Sigmoid colon (tissue), 7 donors: ENCODE measurements at places on chromosomes 16 and 17. TPM values are rescaled to one million over a fixed set of nuclear protein-coding genes. Genes with fewer than 3 reads are reported as not detected.

- H3K4me1 ChIP-seq: peaks cover 31% of the 10 kb centered on the region
- H3K27me3 ChIP-seq: no peaks in the 10 kb centered on the region
- no peaks in the 10 kb centered on the region for H3K36me3 ChIP-seq
- H3K27ac ChIP-seq: peak overlapping the region; percentile 80
- DNase-seq: peak; percentile 96
Observed at GRCh38 chr16:10828851-10829366, 10.3 kb upstream of the TVP23A start.

DNA sequence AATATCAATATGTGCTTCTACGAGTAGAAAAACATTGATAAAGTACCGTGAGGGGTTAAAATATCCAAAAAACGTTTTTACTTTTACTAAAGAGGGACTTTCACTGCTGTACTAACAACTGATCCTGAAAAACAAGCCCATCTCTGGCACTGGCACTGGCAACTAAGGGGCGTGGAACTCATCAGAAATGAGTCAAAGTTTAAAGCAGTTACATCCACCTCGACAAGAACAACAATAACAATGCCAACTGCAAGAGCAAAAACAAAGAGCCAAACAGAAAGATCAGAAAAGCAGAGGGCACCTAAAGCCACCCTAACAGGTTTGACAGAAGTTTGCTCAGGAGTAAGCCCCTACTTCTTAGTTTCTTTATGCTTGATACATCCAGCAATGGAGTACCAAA is 13.1 kb downstream of the MBTPS1 start:
- H3K27ac ChIP-seq: no peak overlapping the region
- H3K4me3 ChIP-seq: no peak overlapping the region
- no peaks in the 10 kb centered on the region for H3K27me3 ChIP-seq
- H3K4me1 ChIP-seq: peaks cover 10% of the 10 kb centered on the region

DNA sequence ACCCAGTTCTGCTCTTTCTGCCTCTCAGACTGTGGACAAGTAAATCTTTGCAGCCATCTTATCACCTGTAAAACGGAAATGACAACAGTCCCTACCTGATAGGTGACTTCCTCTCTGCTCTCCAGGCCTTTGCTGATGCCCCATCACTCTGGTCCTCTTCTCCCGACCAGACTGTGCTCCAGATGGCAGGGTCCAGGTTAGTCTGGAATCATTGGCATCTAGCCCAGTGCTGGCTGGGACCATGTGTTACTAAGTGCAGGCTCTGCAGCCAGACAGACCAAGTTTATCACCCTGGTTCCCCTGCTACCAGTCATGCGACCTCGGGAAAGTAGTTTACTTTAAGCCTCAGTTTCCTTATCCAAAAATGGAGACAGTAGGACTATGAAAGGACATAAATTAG is 1.8 kb upstream of the NUBP1 start:
- H3K4me1 ChIP-seq: peaks cover 64% of the 10 kb centered on the region
- no peaks in the 10 kb centered on the region for H3K27me3 ChIP-seq
- H3K27ac ChIP-seq: peak overlapping the region; percentile 65
- DNase-seq: peak; percentile 82
- H3K4me3 ChIP-seq: no peak overlapping the region

- no peaks in the 10 kb centered on the region for H3K36me3 ChIP-seq
- no peak overlapping the region for H3K27ac ChIP-seq
- H3K4me3 ChIP-seq: no peak overlapping the region
- no peaks in the 10 kb centered on the region for H3K27me3 ChIP-seq
- no peaks in the 10 kb centered on the region for H3K4me1 ChIP-seq
Observed at GRCh38 chr16:12271006-12271405, 294.5 kb downstream of the SNX29 start.

DNA sequence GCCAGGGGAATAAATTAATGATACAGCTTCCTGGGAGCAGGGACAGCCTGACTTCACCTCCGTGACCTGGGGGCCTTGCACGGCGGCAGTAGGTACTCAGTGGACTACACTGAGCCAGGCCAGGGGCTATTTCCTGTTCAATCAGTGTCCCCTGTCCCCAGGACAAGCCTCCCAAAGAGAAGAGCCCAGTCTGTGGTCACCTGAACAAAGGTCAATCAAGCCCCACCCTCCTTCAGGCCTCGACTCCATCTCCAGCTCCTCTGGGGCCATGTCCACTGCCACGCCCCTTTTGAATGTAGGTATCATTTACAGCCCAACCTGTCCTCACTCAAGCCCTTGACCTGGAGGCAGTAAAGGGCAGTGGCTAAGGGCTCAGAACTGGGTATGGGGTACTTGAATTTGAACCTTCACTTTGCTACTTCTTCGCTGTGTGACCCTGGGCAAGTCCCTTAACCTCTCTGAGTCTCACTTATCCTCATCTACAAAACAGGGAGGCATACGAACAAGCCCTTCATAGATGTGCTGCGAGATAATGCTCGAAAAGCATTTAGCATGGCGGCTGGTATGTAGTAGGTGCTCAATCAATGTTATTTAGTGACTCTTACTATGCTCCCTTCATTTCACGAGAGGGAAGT is 29.0 kb downstream of the MYH11 start:
- H3K27ac ChIP-seq: peak overlapping the region; percentile 96
- H3K27me3 ChIP-seq: no peaks in the 10 kb centered on the region
- peak overlapping the region; percentile 14 for H3K4me3 ChIP-seq
- H3K36me3 ChIP-seq: peaks cover 40% of the 10 kb centered on the region
- peaks cover 100% of the 10 kb centered on the region for H3K4me1 ChIP-seq
- DNase-seq: peak; percentile 66

DNA sequence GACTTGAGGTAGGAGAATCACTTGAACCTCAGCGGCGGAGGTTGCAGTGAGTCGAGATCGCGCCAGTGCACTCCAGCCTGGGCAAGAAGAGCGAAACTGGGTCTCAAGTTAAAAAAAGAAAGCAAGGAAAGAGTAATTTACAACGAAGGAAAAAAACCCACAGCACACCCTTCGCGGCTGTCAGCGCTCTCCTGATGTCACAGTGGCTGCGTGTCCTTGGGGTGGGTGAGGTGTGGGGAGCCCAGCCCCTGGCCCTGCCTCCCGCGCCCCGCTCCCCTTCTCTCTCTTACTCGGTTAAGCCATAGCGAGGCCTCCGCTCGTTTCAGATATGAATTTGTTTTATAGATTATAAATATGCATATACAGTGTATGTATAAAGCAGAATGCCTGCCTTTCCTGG is 740 bp upstream of the JPT2 start:
- H3K4me1 ChIP-seq: peaks cover 16% of the 10 kb centered on the region
- peak overlapping the region; percentile 83 for H3K4me3 ChIP-seq
- H3K27ac ChIP-seq: peak overlapping the region; percentile 75

- no peak for DNase-seq
- H3K4me3 ChIP-seq: no peak overlapping the region
- peaks cover 29% of the 10 kb centered on the region for H3K4me1 ChIP-seq
- H3K36me3 ChIP-seq: no peaks in the 10 kb centered on the region
- no peaks in the 10 kb centered on the region for H3K27me3 ChIP-seq
Observed at GRCh38 chr16:89352091-89352681, 134.7 kb downstream of the ZNF778 start.

DNA sequence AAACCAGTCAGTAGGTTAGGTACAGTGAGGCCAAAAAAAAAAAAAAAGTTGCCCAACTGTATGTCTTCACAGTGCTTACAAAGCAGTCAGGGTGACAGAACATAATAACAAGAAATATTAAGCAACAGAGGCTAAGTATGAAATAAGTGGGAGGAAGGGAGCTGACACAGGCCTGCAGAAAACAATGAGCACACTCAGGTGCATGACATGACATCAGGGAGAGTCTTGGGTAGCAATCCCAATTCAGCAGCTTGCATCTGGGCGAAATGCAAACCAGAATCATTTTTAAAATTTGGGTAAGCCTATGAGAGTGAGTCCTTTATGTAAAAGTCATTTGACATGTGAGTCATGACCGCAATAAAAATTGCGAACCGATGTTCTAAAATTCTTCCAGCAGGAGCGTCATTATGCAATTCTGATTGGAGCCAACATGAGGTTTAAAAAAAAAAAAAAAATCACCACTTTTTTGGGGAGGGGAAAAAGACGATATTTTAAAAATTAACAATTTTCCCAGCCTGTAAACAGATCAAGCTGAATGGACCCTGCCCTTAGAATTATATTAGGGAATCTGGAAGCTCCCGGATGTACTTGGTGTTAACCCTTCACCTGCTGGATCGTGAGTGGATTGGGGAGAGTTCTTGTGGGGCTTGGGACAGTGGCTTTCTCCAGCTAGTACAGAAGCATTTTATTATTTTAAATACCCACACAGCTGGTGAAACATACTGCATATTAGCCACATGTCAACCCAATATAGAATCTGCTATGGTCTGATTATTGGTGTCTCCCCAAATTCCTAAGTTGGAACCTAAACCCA is 127.9 kb downstream of the NPIPB5 start:
- H3K27ac ChIP-seq: no peak overlapping the region
- DNase-seq: no peak
- no peak overlapping the region for H3K4me3 ChIP-seq
- no peaks in the 10 kb centered on the region for H3K36me3 ChIP-seq

- peaks cover 5% of the 10 kb centered on the region for H3K36me3 ChIP-seq
- no peaks in the 10 kb centered on the region for H3K27me3 ChIP-seq
- peaks cover 20% of the 10 kb centered on the region for H3K4me1 ChIP-seq
- H3K4me3 ChIP-seq: no peak overlapping the region
- peak overlapping the region; percentile 70 for H3K27ac ChIP-seq
Observed at GRCh38 chr17:550041-550398, 164.6 kb downstream of the VPS53 start.

DNA sequence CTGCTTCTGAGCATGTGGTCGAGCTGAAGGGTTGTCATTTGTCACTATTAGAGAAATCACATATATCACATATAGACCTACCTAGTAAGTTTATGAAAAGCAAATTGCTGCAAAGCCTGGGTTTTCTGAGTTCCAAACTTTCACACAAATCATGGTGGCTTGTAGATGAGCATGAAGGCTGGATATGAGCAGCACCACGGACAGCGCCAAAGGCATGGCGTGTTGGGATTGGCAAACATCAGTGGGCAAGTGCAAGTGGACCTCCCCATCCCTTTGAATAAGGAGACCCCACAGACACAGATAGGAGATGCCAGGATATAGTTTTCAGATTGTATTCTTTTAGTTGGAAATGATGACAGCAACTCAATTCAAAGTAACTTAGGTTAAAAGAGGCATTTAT is 77.6 kb upstream of the CACNG3 start:
- H3K27me3 ChIP-seq: no peaks in the 10 kb centered on the region
- no peak for DNase-seq
- no peak overlapping the region for H3K4me3 ChIP-seq
- H3K27ac ChIP-seq: no peak overlapping the region
- no peaks in the 10 kb centered on the region for H3K36me3 ChIP-seq

DNA sequence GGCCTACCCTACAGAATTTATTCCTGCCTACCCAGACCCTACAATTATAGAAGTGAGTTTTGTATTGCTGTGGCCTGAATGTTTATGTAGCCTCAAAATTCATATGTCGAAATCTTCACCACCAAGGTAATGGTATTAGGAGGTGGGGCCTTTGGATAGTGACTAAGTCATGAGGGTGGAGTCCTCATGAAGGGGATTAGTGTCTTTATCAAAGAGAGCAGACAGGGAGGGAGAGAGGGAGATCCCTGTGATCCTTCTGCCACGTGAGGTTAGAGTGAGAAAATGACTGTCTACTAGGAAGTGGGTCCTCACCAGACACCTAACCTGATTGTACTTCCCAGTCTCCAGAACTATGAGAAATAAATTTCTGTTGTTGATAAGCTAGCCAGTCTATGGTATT is 981 bp upstream of the DUXB start:
- no peaks in the 10 kb centered on the region for H3K4me1 ChIP-seq
- no peak overlapping the region for H3K27ac ChIP-seq
- DNase-seq: no peak

GRCh38 chr17:2122641-2123302 is 67.9 kb downstream of the HIC1 start:
- H3K27me3 ChIP-seq: no peaks in the 10 kb centered on the region
- peak overlapping the region; percentile 53 for H3K27ac ChIP-seq
- peak; percentile 83 for DNase-seq
- peaks cover 24% of the 10 kb centered on the region for H3K4me1 ChIP-seq
- no peak overlapping the region for H3K4me3 ChIP-seq
- no peaks in the 10 kb centered on the region for H3K36me3 ChIP-seq

GRCh38 chr17:34665150-34665806 is 85.9 kb downstream of the TMEM132E start:
- H3K36me3 ChIP-seq: no peaks in the 10 kb centered on the region
- H3K4me3 ChIP-seq: no peak overlapping the region
- no peaks in the 10 kb centered on the region for H3K4me1 ChIP-seq
- no peaks in the 10 kb centered on the region for H3K27me3 ChIP-seq
- H3K27ac ChIP-seq: no peak overlapping the region

- no peak overlapping the region for H3K27ac ChIP-seq
- H3K4me3 ChIP-seq: no peak overlapping the region
- no peaks in the 10 kb centered on the region for H3K36me3 ChIP-seq
- no peak for DNase-seq
- peaks cover 13% of the 10 kb centered on the region for H3K4me1 ChIP-seq
Observed at GRCh38 chr17:75551266-75551665, 25.8 kb downstream of the LLGL2 start.

GRCh38 chr16:77711775-77712174 is 10.5 kb upstream of the NUDT7 start:
- H3K4me1 ChIP-seq: no peaks in the 10 kb centered on the region
- no peak for DNase-seq
- H3K36me3 ChIP-seq: no peaks in the 10 kb centered on the region
- no peaks in the 10 kb centered on the region for H3K27me3 ChIP-seq
- no peak overlapping the region for H3K27ac ChIP-seq

DNA sequence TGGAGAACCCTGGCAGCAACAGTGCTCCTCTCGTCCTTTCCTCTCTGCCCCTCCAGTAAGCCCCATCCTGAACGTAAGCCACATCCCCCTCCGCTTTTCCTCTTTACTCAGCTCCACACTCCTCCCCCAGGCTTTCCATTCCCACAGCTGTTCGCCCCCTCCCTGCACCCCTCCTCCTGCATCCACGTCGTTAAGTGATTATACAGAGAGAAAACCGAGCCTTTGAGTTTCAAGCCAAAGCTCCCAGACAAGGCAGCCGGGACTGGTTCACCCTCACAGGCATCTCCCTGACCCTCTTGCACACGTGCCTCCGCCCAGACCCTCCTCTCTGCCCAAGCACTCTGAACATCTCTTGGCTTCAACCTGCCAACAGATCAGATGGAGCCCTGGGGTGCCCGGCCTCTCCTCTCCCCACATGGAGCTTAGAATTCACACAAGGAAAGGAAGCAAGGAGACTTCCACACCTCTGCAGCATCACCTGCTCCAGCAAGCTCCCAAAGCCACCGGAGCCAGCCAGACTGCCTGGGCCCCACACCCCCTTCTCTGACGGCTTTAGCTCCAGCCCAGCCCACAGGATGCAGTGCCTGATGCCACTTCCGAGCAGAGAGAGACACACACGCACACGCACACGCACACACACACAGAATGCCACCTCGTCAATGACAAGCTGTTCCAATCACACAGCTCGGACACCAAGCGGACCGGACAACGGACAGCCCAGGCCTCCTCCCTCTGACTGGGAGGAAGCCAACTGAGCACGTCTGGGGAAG is 99.9 kb upstream of the CCL2 start:
- DNase-seq: no peak
- H3K4me3 ChIP-seq: no peak overlapping the region
- peaks cover 6% of the 10 kb centered on the region for H3K4me1 ChIP-seq
- H3K36me3 ChIP-seq: no peaks in the 10 kb centered on the region

The NEURL4 gene
- total RNA-seq: 18.6 TPM

The TERB1 gene
- not detected for total RNA-seq

The OTOP2 gene
- total RNA-seq: 0.36 TPM

The EFCAB5 gene
- 0.55 TPM for total RNA-seq

The ELMO3 gene
- total RNA-seq: 1.4 TPM

The TNFRSF13B gene
- not detected for total RNA-seq

The UTS2R gene
- total RNA-seq: not detected

The SLX1A gene
- total RNA-seq: 12.0 TPM

The ACSM2B gene
- not detected for total RNA-seq

The MYH8 gene
- not detected for total RNA-seq
